Amniotic stem cell (primary cell): ENCODE measurements at places on chromosomes 6 and 20.

DNA sequence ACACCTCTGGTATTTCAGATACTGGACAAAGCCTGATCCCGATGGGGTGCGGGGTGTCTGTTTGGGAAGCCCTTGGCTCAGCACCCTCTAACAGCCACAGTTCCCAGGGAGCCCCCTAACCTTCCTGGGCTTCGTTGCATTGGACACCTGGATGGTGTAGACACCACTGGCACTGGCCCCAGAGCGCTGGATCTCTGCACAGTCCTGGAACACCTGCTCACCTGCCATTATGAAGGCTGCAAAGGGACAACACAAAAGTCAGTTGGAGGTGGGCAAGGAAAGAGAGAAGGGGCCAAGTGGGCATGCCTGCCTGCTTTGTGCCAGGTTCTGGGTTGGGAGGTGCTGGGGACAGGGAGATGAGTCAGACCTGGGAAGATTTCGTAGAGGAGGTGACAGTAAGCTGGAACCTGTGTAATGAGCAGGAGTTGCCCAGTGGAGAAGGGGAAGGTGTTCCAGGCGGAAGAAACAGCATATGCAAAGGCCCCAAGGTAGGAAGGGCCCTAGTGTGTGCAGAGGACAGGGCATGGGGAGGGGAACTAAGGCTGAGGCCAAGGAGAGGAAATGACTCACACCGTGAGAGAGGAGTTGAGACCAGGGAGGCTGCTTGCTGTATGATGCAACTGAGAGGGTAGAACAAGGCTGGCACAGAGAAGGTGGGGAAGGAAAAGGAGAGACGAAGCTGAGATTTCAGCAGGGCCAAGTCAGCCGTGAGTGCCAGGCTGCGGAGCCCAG is 34.9 kb downstream of the ANGPT4 start:
- no peak for DNase-seq

DNA sequence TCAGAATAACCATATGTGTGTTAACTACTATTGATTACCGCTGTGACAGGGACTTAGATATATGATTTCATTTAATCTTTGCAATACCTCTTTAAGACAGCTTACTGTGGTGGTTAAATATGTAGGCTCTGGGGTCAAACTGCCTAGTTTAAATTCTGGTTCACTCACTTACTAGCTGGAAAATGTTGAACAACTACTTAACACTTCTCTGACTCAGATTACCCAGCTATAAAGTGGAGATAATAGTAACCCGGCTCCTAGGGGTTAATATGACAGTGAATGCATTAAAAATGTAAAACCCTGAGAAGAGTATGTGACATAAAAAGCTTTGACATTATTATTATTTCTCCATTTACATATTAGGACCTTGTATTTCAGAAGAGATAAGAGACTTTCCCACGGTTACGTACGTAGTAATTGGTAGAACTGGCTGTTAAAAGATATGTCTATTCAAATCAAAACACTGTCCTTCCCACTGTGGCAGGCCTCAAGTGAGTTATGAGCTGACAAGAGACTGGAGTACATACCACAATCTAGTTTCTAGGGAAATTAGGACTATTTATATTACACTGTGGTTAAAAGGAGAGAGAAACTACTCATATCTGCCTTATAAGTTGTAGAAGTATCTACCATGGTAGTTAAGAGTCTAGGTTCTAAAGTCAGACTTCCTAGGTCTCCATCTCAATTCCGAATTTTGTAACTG is 4.4 kb upstream of the PLCB1 start:
- no peak for DNase-seq

DNA sequence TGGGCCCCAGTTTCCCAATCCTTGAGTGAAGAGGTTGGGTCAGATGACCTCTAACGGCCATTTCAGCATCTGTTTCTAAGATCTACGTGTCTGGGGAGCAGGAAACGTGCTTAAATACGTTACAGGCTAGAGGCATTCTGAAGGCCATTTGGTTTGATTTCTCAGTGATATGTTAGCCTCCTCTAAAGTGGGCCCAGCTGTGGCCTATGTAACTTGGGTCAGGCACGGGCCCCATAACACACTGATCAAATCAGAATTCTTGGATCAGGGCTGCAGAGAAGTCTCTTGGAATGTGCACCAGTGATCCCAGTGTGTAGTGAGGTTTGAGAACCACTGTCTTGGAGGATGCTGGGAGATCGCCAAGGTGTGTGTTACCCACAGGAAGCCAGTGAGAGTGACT is 36.1 kb upstream of the TGM3 start:
- no peak for DNase-seq

- DNase-seq, result no peak
These were observed 28.5 kb downstream of the C6orf15 start for GRCh38 chr6:31083742-31084354.

DNA sequence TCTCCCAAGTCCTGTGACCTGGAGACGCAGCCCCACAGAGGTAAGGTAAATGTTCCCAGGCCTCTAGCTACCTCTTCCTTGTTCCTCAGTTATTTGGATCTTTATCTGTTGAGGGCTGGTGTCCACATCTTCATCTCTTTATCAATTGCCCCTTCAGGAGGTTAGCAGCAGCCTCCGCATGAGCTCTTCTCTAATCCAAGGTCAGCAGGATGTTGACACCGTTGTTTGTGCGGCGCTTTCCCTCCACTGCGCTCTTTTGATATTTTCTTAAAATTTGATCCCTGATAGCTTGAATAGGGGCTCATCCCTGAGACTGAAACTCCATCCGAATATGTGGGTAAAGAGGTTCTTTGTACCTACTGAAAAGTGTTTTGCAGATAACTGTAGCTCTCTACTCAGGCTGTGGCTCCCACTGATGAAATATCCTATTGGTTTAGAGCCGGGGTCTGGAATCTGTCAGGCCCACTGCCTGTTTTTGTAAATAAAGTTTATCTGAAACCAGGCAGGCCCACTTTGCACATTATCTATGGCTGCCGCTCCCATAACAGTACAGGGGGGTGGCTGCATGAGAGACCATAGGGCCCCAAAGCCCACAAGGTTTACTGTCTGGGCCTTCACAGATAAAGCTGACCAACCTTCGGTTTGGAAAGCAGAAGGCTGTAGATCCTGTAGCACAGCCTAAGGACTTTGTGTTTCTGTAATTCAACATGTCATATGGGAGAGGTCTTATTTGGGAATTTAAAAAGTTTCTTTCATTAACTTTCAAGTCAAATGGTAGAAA is 362.6 kb downstream of the QKI start:
- no peak for DNase-seq

DNA sequence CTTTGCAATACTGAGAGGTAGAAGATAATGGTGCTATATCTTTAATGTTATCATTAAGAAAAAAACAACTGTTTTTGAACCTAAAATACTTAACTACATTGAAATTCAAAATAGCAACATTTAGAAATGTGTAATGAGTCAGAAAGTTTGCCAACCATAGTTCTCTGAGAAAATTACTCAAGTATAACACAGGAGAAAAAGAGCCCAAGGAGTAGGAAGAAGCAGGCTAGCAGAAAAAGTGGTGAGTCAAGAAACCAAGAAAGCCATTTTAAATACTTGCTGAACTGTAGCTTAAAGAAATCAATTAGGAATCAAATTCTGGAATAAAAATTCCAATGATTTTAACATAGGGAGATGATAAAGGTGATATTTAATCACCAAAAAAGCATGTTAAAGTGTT is 181.0 kb upstream of the RSPO3 start:
- no peak for DNase-seq

DNA sequence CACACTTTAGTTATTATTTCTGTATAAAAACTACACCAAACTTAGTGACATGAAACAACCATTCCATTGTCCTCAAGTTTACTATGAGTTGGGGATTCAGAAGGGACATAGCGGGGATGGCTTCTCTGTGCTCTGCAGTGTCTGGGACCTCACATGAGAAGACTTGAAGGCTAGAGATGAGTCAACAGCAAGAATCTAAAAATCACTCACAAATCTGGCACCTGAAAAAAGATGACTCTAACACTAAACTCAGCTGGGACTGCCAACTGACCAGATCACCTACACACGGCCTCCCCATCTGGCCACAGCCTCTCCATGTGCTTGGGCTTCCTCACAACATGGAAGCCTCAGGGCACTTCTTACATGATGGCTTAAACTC is 63.0 kb upstream of the EYA2 start:
- no peak for DNase-seq

- peak; percentile 68 for DNase-seq
These were observed 1358.6 kb upstream of the GJE1 start for GRCh38 chr6:140774080-140774505.

- no peak for DNase-seq
These were observed 53.2 kb downstream of the RFPL4B start for GRCh38 chr6:112400282-112400681.

GRCh38 chr20:12467758-12468157 is 541.0 kb upstream of the SPTLC3 start:
- DNase-seq, result no peak

DNA sequence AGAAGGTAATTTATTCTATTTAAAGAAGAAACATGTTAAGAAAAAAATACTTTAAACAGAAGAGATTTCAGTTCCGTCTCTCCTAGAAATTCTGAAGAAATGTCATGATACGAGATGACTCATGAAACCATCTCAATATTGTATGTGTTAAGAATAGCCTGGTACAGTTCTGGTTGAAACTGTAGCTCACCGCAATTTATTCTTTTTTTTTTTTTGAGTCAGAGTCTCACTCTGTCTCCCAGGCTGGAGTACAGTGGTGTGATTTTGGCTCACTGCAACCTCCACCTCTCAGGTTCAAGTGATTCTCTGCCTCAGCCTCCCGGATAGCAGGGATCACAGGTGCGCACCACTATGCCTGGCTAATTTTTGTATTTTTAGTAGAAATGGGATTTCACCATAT is 103.3 kb downstream of the ARHGAP18 start:
- DNase-seq, result no peak

- no peak for DNase-seq
These were observed 8.5 kb downstream of the TMEM242 start for GRCh38 chr6:157314705-157315321.

DNA sequence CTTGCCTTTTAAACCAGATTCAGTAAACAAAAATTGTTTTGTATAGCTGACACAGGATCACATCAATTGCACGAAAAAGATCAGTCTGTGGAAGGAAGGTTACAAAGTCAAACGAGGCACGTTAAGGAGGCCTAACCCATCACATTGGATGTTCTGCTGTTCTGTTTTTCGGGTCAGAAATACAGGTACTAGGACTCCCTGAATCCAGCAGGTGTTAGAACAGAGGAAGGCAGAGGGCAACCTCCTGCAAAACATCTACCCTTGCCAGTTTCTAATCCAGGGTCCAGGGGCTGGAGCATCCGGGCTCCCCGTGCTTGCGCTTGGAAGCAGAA is 64.6 kb downstream of the PLG start:
- no peak for DNase-seq

GRCh38 chr20:44394452-44394701 is 38.9 kb downstream of the HNF4A start:
- DNase-seq, result no peak

DNA sequence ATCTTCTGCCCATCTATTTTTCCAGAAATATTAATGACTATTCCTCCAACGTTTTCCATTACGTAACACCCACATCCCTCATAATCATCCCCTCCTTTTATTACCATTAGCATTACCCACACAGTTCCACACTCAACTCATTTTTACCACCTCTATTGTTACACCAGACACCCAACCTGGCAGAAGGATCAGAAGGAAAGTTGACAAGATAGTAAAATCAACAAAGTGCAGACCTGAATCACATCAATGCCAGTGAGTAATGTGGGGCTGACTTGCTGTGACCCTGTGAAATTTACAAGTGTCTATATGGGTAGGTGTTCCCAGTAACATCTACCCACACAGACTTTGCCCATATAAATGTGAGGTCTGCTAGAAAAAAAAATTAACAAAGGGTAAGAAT is 568.2 kb downstream of the MAFB start:
- no peak for DNase-seq

DNA sequence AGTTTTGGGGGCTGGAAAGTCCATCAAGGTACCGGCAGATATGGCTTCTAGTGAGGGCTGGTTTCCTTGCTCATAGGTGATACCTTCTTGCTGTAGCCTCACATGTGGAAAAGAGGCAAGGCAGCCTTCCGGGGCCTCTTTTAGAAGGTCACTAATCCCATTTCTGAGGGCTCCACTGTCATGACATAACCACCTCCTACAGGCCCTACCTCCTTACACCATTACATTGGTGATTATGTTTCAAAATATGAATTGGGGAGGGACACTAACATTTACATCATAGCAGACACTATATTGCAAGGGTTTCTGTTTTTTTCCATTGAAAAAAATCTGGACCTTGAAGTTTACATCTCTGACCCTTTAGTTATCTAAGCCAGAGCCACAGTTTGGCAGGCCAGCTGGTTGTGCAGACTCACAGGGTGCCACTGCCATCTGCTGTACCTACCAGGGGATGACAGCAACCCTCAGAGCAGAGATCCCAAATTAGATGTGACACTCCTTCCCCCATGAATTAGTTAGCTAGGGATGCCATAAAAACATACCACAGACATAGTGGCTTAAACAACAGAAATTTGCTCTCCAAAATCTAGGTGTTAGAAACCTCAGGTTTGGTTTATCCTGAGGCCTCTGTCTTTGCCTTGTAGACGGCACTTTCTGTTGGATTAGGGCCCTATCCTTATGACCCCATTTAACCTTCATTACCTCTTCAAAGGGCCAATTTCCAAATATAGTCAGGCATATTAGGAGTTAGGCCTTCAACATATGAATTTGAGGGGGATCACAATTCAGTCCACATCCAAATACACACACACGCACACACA is 166.4 kb upstream of the RNF217 start:
- no peak for DNase-seq

- no peak for DNase-seq
These were observed 3.1 kb downstream of the SHPRH start for GRCh38 chr6:145960918-145961589.

DNA sequence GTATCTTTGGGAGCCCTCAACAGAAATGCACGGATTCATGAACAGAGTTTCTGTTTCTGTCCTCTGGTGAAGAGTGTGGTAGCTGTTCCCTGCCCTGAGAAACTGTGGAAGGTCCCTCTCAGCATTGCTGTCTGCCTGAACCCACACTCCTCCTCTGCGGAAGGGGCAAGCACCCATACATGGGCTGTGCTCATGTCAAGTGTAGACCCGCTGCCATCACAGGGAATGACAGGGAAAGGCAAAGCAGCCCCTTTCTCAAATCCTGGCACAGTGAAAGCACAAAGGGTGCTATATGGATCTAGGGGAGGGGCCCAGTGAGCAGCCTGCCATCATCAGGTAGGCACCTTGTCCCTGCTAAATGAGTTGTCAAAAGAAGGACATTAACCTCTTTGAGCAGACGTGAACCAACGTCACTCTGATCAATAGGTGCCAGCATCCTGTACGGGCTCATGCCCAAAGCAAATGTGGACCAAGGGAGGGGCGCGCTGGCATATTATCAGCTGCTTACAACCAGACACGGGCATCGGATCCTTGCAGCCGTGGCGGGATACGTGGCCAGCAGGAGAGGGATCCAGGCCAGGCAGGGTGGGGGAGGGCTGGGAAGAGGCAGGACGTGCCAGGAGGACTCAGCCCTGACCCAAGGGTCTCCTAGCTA is 231.2 kb upstream of the PMEPA1 start:
- no peak for DNase-seq

DNA sequence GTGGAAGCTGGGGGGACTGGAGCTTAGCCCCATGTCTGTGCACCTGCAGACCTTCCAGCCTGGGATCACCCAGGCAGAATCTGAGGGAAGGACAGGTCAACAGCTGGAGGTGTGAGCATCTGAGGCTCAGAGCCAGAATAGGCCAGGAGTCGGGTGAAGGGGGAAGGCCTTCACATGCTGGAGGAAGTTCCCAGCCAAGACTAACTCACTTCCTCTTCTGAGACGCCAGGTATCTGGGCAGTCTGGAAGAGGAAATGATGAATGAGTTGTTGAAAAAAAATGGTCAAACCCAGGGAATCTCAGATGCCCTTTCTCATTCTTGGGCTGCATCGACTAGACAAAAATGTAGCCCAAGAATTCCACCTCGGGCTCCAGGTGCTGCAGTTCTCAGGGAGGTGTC is 73.6 kb upstream of the TIAM2 start:
- no peak for DNase-seq
